ENCODE measurements at places on chromosomes 6 and 20. TPM values are rescaled to one million over a fixed set of nuclear protein-coding genes. Genes with fewer than 3 reads are reported as not detected.

DNA sequence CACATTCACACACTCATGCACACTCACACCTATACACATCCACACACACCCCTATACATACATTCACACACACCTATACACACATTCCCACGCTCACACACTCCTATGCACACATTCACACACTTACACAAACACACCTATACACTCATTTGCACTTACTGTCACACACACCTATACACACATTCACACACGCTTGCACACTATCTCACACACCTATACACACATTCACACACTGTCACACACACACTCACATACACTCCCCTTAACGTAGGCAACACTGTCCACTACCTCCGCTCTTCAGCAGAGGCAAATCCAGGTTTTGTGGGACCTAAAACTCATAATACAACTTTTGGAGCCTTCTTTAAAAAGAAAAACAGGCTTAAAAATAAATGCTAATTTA lies 487.7 kb upstream of the CDH4 start:
- DNase-seq = no peak

GRCh38 chr6:30955367-30956042 lies 14.7 kb downstream of the MUCL3 start:
- peak; percentile 76 for DNase-seq

GRCh38 chr6:6680526-6680925 lies 92.0 kb downstream of the LY86 start:
- DNase-seq = no peak

DNA sequence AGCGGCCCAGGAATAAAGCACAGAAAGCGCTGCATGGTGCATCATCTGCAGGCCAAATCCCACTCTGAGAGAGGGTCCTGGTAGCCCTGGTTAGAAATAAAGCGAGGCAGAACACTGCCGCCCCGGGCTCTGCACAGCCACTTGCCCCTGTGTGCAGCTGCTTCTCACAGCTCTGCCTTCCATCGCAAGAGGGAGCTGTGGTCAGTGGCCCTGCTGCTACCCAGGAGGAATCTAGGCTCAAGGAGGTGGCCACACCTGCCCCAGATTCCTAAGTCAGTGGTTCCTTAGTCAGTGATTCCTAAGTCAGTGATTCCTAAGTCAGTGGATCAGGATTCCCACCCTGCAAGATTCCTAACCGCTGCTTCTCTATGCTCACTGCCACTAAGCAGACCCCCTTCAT lies 8.8 kb downstream of the CDH4 start:
- DNase-seq = no peak

Gene SLC52A3
- 19.1 TPM for total RNA-seq

Gene TBC1D22B
- 12.5 TPM for total RNA-seq

Gene EYS
- not detected for total RNA-seq

Gene CST8
- total RNA-seq = not detected
